Neural crest cell (in vitro differentiated cells): ENCODE measurements at places on chromosomes 2 and 18. TPM values are rescaled to one million over a fixed set of nuclear protein-coding genes. Genes with fewer than 3 reads are reported as not detected.

- no peak for DNase-seq
Observed at GRCh38 chr2:113176696-113177355, 3.1 kb downstream of the PSD4 start.

DNA sequence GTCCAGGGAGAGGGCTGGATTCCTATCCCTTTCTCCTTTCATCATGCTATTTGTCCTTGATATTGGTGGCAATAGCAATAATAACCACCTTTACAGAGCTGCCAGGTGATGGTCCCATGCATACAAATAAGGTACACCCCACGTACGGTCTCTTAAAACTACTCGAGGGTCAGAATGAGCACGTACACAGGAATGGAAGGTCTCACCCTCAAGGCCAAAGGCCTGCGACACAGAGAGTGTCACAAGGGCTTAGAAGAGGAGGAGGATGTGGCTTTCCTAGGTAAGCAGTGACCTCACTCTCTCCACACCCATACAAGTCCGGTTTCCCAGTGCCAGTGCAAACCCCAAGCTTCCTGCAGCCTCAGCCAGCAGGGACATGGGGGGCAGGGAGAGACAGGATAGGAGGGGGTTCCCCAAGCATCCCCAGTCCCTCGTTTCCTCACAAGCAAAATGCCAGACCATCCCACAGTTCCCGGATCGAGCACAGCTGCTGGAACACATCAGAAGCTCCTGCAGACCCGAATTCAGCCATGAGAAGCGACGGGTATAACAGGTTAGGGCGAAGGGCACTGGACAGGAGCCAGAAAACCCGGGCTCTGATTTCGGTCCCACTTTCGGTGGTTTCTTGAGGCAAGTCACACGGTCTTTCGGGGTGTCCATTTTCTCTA is 49.2 kb downstream of the PLB1 start:
- no peak for DNase-seq

DNA sequence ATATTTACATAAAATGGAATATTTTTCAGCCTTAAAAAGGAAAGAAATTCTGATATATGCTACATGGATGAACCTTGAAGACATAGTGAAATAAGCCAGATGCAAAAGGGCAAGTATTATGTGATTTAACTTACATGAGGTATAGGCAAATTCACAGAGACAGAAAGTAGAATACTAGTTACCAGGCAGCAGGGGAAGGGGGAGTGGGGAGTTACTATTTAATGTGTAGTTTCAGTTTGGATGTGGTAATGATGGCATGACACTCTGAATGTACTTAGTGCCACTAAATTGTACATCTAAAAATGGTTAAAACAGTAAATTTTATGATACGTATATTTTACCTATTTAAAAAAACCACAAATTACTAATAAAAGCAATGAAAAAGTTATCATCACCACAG is 12.1 kb downstream of the METTL4 start:
- DNase-seq, result no peak

GRCh38 chr18:51077217-51077616 is 47.2 kb downstream of the SMAD4 start:
- no peak for DNase-seq

GRCh38 chr2:145591109-145591809 is 1071.3 kb upstream of the ZEB2 start:
- DNase-seq, result no peak

GRCh38 chr2:106057206-106057605 is 136.9 kb downstream of the UXS1 start:
- DNase-seq, result no peak

DNA sequence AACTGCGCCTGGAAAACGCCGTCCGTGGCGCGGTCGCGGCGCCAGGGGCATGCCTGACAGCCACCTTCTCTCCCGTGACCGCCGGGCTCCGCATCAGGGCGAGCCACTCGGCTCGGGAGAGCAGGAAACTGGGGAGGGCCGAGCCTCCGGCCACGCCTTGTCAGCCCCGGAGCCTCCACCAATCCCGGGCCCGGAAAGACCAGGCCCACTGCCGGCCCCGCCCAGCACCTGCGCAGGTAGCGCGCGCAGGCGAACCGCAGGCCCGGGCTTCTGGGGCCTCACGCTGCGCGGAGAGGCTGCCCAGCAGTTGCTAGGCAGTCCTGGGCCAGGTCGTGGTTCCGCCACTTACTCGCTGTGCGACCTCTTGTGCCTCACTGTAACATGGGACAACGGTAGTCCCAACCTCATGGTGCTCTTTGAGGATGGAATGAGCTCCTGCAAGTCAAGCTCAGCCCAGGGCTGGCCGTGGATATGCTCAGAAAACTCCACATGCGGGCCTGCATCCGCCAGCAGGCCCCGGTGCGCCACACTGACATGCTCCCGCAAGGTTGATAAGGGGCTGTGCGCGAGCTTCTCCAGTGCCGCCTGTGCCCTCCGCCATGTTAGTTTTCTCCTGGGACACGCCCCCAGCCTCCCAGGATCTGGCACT is 97.1 kb downstream of the INHBB start:
- no peak for DNase-seq

GRCh38 chr2:53231908-53232307 is 535.7 kb upstream of the CHAC2 start:
- DNase-seq, result no peak

- no peak for DNase-seq
Observed at GRCh38 chr2:95069465-95069864, 44.0 kb downstream of the MAL start.

DNA sequence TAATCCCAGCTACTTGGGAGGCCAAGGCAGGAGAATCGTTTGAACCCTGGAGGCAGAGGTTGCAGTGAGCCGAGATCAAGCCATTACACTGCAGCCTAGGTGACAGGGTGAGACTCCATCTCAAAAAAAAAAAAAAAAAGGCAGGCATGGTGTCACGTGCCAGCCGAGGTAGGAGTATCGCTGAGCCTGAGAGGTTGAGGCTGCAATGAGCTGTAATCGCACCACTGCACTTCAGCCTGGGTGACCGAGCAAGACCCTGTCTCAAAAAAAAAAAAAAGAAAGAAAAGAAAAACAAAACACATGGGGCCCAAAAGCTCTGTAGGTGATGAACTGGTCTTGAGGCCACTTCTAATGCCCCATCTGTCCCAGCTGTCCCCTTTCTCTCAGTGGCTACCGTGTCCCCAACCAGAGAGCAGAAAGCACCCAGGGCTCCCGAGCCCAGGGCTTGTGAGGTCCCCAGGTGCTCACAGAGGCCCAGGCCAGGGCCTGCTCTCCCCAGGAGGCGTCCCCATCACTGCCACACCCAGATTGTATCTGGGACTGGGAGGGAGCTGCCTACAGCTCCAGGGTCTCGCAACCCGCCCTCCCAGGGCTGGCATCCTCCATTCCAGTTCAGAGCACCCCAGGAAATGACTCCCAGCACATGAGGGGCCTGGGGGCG is 8.5 kb downstream of the KLHL30 start:
- DNase-seq, result no peak

DNA sequence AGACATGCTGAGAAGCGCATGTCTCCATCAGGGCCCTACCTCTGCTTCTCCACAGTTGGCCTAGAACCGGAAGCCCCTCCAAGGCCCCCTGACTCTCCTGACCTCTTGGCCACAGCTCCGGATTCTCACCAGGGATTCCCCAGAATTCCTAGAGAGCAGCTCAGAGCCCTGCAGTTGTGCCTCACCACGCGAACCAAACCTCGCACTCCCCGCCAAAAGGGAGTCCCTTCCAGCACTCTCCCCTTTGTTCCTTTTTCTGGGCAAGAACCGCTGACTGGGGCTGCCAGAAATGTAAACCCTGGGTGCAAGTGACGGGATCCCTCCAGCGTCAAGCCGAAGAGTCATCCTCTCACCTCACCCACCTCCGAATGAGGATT is 36.7 kb downstream of the AFF3 start:
- DNase-seq, result no peak

GRCh38 chr2:144682248-144682647 is 162.3 kb upstream of the ZEB2 start:
- no peak for DNase-seq

LRP1B gene
- 0.54 and 1.5 TPM in 2 replicates for total RNA-seq

PRSS56 gene
- 52.4 and 54.2 TPM in 2 replicates for total RNA-seq

RGPD3 gene
- 0.11 and 0.14 TPM in 2 replicates for total RNA-seq
